ENCODE measurements at places on chromosomes 2 and 18.

- no peak for DNase-seq
Measured at GRCh38 chr18:46596119-46596518, 60.9 kb downstream of the LOXHD1 start.

DNA sequence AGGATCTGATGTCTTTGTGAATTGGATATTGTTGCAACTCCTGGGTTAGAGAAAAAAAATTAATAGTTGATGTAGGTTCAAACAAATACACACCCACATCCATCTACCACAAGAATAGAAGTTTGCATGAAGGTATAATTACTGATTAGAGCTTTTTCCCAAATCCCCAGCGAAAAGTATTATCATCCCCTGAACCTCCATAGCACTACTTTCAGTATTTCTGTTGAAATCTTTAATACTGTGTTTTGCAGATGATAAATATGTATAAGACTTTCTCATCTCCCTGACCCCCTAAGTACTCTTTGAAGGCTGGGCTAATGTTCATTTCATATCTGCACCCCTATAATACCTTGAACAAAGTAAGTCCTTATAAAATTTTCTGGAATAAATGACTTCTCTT, 6.4 kb downstream of the FN1 start:
- no peak for DNase-seq

DNA sequence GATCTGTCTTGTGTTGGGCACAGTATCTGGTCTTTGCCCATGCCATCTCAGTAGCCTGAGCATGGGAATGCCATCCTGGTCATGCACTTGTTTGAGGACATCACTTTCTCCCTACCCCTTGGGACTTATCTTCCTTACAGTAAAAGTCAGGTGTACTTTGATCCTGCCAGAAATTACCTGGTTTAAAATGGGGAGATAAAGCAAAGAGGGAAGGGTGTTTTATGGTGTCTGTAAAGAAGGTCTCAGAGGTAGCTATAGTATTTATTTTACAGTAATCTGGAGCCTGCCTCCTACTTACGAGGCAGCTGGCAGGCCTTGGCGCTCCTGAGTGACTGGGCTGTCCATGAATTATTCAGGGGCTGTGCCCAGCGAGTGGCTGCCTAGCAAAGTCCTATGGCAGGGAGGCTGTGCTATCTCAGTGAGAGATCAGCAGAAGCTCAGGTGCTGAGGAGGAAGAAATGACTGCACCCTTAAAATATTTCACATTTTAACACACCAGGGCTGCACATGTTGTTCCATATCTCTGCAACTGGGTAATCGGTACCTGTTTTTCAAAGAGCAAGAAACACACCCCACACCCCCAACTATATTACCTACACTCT, 93.9 kb downstream of the SPTBN1 start:
- no peak for DNase-seq

DNA sequence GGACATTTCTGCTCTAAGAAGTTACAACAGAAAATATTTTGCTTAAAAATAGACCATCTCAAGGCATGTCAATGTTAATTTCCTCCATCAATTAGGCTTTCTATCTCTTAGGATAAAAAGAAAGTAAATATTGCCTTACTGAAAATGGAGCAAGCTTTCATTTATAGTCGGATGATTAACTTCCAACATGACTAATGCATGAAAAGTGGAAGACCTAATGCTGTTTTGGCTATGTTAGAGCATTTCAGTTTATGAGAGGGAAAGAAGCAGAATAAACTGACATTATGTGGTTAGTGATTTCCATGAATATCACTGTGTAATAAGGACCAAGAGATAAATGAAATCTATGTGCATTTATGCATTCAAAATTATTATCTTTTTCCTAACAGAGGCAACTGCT, 475.2 kb upstream of the UBE2E3 start:
- DNase-seq, result no peak

DNA sequence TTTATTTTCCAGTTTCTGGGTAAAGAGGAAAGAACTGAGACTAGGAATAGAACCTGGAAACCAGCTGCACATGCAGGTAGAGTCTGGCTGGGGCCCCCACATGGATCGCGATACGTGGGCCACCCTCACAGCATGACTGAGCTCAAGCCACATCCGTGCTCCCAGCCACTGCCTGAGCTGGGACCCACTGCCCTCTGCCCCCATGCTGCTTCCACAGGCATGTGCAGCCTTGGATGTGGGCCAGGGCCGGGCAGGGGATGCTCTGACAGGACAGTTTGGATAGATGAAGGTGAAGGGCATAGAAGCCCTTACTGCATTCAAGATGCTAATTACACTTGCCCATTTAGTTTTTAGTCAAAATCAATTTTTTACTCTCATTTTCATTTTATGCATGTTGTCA, 321.2 kb downstream of the DCDC2C start:
- DNase-seq, result no peak

- DNase-seq, result no peak
Measured at GRCh38 chr2:151175864-151176263, 85.8 kb downstream of the RBM43 start.

DNA sequence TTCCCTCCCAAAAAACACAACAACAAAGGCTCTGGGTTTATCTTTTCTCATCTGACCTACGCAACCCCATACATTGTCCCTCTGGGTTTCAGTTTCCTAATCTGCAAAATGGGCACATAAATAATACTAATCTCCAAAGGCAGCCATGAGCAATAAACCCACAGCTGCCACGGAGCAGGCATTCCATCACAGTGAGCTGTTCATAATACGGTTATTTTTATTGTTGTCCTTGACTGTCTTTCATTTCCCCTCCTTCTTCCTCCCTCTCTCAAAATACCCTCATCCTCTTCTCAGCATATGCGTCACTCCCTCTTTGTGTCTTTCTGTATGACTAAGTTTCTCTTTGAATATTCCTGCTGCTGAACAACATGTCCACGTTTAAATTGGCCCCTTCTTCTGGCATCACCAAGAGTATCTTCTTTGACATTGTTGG, 129.8 kb upstream of the CAB39 start:
- DNase-seq, result no peak

DNA sequence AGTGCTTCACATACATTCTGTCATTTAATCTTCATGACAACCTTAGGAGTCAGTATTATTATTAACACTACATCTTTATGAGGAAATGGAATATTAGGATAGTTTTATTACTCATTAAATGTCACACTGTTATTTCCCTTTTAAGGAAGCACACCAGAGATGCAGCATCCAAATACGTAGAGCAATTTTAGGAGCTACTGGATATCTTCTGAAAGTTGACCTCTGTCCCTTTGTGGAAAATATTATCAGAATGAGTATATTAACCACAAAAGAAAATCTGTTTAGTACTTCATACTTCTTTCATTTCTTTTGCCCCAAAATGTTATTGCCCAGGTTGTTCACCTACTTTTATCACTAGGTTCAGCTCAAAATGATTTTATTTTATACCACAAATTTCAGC, 72.9 kb upstream of the APCDD1 start:
- DNase-seq, result no peak

GRCh38 chr2:128514555-128514955, 195.9 kb upstream of the HS6ST1 start:
- no peak for DNase-seq

DNA sequence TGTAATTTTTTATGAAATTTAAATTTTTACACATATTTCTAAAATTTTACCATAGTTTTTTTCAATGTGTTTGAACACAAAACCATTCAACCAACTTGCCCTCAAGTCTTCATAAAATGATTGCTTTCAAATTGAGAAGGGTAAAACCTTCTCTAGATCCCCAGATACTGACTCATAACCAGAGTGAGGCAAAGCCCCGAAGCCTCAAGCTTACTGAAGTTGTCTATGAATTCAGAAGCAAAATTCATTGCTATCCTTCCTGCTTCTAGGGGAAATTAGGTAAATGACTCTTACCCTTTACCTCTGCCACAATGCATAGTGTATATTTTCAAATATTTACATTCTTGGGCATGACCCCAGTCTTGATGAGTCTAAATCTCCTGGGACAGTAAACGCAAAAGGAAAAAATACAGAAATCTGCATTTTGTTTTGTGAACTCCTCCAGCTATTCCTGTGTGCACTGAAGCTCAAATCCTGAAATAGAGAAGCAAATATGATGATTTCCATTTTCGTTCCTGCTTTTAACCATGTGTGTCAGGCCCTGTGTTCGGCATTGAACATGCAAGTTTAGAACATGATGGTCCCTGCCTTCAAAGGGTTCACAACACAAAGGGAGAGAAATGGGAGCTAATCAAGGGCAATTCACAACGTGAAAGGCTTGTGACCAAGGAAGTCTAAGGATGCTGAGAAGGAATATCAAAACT, 246.3 kb downstream of the SUCLG1 start:
- DNase-seq, result no peak
